Osteoblast (primary cell): ENCODE measurements at places on chromosomes 12 and 14. TPM values are rescaled to one million over a fixed set of nuclear protein-coding genes. Genes with fewer than 3 reads are reported as not detected.

DNA sequence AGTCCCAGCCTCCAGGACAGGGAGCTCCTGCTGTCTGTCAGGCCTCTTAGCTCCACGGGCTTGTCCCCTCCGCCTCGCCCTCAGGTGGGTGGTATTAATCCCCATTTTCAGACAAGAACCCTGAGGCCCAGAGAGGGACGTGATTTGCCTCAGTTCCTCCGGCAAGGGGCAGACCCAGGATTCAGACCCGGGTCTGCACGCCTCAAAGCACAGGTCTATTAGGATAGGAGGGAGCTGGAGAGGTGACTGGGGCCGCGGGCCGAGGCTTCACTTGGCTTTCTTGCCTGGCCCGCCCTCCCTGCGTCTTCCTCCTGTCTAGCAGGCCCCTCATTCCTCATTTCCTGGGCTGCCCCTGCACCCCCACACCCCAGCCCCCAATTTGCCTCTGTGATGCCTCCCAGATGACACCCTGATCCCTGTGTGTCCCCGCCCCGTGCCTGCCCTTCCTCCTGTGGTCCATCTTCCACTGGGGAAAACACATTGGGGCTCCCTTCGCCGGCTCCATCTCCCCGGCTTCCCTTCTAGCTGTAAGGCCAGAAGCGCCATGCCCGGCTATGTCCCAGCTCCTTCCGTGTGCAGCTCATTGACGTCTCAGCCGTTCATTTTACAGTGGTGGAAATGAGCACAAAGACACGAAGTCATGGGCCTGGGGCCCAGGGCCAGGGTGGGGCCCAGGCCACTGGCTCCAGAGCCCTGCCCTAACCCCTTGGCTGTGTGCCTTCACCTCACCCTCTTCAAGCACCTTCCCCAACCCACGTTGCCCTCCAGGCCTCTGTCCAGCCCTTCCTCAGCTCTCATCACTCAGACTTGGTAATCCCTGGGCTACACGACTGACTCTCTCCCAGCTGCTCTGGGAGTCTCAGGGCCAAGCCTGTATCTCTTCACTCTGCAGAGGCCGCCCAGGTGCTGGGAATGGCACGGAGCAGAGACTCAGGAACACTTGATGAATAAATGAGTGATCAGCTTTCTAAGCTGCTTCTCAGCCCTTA, 15.5 kb upstream of the CYP46A1 start:
- H3K27ac ChIP-seq, result no peak overlapping the region
- peak; percentile 80 for DNase-seq
- no peaks in the 10 kb centered on the region for H3K27me3 ChIP-seq
- H3K36me3 ChIP-seq, result peaks cover 10% of the 10 kb centered on the region

DNA sequence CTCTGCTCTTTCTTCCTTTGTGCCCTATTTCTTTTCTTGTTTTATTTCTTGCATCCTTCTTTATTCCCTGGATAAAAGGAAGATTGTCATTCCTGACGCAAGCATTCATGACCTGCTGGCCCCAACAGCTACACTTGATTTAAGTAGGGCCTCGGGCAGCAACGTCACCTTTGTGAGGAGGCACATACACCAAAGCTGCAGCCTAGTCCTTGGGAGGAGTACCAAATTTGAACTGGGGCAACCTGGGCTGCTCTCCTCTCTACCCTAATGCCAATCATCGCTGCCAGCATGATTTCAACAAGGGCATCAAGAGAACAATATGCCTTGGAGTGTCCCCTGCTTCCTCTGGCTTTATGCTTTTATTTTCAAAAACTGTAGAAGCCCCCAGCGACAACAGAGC, 76.4 kb downstream of the C12orf50 start:
- H3K27ac ChIP-seq, result no peak overlapping the region
- no peak overlapping the region for H3K4me3 ChIP-seq
- H3K27me3 ChIP-seq, result peaks cover 7% of the 10 kb centered on the region
- no peaks in the 10 kb centered on the region for H3K36me3 ChIP-seq
- no peaks in the 10 kb centered on the region for H3K4me1 ChIP-seq

- H3K36me3 ChIP-seq, result no peaks in the 10 kb centered on the region
- H3K27me3 ChIP-seq, result no peaks in the 10 kb centered on the region
- H3K27ac ChIP-seq, result no peak overlapping the region
- no peaks in the 10 kb centered on the region for H3K4me1 ChIP-seq
- no peak overlapping the region for H3K4me3 ChIP-seq
- no peak for DNase-seq
These were observed 1084.8 kb upstream of the ATXN7L3B start for GRCh38 chr12:73452672-73453469.

The ARMH4 gene
- 10.9 and 14.1 TPM in 2 replicates for total RNA-seq

The DEPDC4 gene
- 0.36 and 1.5 TPM in 2 replicates for total RNA-seq

The OASL gene
- 0.72 and 1.2 TPM in 2 replicates for total RNA-seq

- no peak for DNase-seq
- no peaks in the 10 kb centered on the region for H3K27me3 ChIP-seq
- H3K36me3 ChIP-seq, result no peaks in the 10 kb centered on the region
- H3K4me1 ChIP-seq, result peaks cover 15% of the 10 kb centered on the region
- H3K27ac ChIP-seq, result no peak overlapping the region
These were observed 10.6 kb upstream of the KITLG start for GRCh38 chr12:88590851-88591250.

- H3K36me3 ChIP-seq, result no peaks in the 10 kb centered on the region
- no peaks in the 10 kb centered on the region for H3K27me3 ChIP-seq
- H3K27ac ChIP-seq, result peak overlapping the region; percentile 90
- H3K4me3 ChIP-seq, result no peak overlapping the region
- H3K4me1 ChIP-seq, result peaks cover 42% of the 10 kb centered on the region
These were observed 6.9 kb downstream of the GPRC5A start for GRCh38 chr12:12898136-12898717.

The RASSF9 gene
- total RNA-seq, result 5.8 and 6.8 TPM in 2 replicates

The SLC6A12 gene
- total RNA-seq, result not detected in 2 replicates

The LBHD2 gene
- not detected in 2 replicates for total RNA-seq

DNA sequence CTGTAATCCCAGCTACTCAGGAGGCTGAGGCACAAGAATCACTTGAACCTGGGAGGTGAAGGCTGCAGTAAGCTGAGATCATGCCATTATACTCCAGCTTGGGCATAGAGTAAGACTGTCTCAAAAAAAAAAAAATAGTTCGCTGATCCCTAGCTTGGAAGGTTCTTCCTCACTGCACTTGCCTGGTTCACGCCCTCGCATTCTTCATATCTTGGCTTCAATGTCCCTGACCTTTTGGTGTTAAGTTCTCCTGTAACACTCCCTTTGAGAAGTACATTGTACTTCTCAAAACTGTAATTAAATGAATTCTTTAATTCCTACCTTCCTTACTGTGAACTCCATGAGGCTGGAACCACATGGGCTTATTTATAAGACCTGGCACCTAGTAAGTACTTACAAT, 16.5 kb upstream of the TPCN1 start:
- no peaks in the 10 kb centered on the region for H3K27me3 ChIP-seq
- no peaks in the 10 kb centered on the region for H3K4me1 ChIP-seq
- H3K4me3 ChIP-seq, result no peak overlapping the region
- no peak overlapping the region for H3K27ac ChIP-seq
- no peaks in the 10 kb centered on the region for H3K36me3 ChIP-seq

DNA sequence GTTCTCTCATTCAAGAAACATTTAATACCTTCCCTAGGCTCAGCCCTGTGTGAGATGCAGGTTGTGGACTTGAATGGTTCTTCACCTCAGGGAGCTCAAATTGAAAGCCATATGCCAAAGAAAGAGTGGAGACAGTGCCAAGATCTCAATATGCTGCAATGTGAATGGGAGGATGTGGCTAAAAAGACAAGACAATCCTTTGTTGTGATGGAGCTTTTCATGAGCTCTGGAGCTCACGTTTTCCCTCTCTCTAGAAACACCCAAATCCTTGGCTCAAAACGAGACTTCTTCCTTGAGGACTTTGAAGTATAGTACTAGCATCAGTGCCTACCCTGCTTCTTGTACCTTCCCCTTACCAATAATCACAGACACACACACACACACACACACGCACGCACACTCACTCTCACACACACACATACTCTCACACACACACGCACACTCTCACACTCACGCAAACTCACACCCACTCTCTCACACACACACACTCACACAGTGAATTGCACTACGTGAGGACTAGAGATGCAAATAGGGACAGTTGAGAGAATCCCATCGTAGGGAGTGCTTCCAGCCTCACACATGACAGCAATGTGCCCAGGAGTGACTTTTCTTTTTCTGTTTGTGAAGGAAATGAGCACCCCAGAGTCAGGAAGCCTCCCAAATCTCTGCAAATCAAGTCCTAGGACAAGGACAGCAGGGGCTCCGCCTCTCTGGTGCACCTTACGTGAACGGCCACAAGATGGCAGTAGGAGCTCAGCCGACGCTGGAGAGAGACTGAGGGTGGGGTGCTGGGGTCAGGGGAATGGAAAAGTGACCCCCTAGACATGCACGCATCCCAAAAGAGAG, 231.4 kb downstream of the PCNX1 start:
- H3K4me1 ChIP-seq, result peaks cover 41% of the 10 kb centered on the region
- no peaks in the 10 kb centered on the region for H3K36me3 ChIP-seq
- H3K4me3 ChIP-seq, result peak overlapping the region; percentile 39
- H3K27me3 ChIP-seq, result no peaks in the 10 kb centered on the region

The MIPOL1 gene
- total RNA-seq, result 9.0 and 9.7 TPM in 2 replicates

- H3K27me3 ChIP-seq, result no peaks in the 10 kb centered on the region
- no peak overlapping the region for H3K4me3 ChIP-seq
- peaks cover 13% of the 10 kb centered on the region for H3K4me1 ChIP-seq
- no peak for DNase-seq
- H3K36me3 ChIP-seq, result no peaks in the 10 kb centered on the region
- peak overlapping the region; percentile 52 for H3K27ac ChIP-seq
These were observed 17.7 kb downstream of the SLC4A8 start for GRCh38 chr12:51442324-51442723.

DNA sequence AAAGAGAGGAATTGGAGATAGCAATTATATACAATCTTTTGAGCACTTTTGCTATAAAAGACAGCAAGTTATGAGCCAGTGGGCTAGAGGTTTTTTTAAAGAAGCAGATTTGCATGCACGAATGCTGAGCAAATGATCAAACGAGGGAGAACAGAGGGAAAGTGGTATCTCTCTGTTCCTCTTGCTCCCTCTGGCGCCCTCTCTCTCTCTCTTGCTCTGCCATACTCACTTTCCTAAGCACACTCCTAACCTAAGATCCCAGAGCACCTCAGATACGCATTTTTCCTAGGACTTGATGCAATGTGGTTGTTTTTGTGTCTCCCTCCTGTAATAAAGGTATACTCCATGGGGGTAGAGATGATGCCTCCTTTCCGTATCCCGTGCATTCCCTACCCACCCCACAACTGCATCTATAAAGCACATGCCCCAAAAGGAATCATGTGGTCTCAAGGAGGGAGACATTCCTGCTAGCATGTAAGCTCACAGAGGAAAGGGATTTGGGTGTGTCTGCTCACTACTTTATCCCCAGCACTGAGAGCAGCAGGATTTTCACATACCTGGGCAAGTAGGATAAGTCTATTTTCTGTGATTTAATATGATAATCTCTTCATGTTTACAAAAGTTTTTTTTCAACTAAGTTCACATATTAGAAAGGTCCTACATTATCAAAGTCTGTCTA, 270.2 kb downstream of the SSPN start:
- DNase-seq, result no peak
- no peak overlapping the region for H3K4me3 ChIP-seq
- no peaks in the 10 kb centered on the region for H3K36me3 ChIP-seq
- no peaks in the 10 kb centered on the region for H3K4me1 ChIP-seq
- no peak overlapping the region for H3K27ac ChIP-seq
- H3K27me3 ChIP-seq, result no peaks in the 10 kb centered on the region

- no peak for DNase-seq
- H3K4me3 ChIP-seq, result no peak overlapping the region
- peaks cover 9% of the 10 kb centered on the region for H3K27me3 ChIP-seq
- H3K27ac ChIP-seq, result no peak overlapping the region
These were observed 105.1 kb downstream of the NDUFA12 start for GRCh38 chr12:94898388-94898787.

DNA sequence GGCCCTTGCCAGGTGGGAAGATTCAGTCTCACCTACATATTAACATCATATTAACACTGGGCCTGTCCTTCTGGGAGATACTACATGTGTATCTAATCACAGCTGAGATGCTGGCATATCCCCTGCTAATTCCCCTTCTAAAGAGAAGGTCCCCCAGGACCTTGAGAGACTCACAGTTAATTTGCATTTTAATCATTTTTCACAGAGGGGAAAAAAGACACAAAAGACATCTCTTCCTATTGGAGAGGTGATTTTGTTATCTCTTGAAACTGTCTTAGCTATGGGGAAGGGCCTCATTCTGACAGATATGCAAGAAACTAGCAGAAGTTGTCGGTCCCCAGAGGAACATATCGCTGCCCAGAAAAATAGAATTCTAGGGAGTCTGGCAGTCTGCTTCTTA, 7.5 kb downstream of the C14orf132 start:
- peaks cover 19% of the 10 kb centered on the region for H3K4me1 ChIP-seq
- no peak for DNase-seq
- H3K27ac ChIP-seq, result no peak overlapping the region
- H3K36me3 ChIP-seq, result peaks cover 9% of the 10 kb centered on the region

GRCh38 chr14:29821242-29821641, 106.4 kb downstream of the PRKD1 start:
- no peaks in the 10 kb centered on the region for H3K27me3 ChIP-seq
- no peaks in the 10 kb centered on the region for H3K36me3 ChIP-seq
- peaks cover 13% of the 10 kb centered on the region for H3K4me1 ChIP-seq
- no peak for DNase-seq
- no peak overlapping the region for H3K4me3 ChIP-seq
- H3K27ac ChIP-seq, result no peak overlapping the region

The SRRM4 gene
- not detected in 2 replicates for total RNA-seq

DNA sequence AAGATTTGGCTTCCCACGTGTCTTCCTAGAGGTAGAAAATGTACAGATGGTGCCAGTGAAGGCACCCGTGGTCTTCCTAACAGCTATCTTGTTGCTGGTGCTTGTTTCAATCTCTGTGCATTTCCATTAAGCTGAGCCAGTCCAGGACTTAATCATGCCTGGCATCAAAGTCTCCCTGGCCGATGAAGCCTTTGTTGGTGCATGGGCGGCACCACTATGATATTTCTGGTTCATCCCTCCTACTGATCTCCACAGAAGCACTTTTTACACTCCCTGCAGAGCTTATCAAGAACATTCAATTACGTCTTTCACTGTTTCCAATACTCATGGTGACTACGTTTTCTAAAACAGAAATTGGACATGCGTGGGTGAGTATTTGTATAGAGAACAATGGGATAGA, 128.4 kb downstream of the TTC8 start:
- H3K27ac ChIP-seq, result no peak overlapping the region
- H3K4me1 ChIP-seq, result no peaks in the 10 kb centered on the region
- no peak overlapping the region for H3K4me3 ChIP-seq
- no peaks in the 10 kb centered on the region for H3K36me3 ChIP-seq

DNA sequence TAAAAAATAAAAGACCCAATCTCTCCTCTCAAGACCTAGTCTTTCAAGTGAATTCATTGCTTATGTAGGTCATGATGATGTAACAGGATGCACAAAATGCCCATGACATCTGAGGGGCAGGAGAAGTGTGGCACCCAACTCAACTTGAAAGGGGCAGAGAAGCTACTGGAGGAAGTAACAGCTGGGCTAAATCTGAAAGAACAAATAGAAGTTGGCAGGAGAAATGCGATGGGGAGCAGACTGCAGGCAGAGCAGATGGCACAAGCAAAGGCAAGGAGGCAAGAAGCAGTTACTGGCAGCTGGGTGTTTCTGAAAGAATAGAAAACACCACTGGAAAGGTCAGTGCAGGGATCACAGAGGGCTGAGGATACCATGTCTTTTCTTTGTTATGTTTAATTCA, 14.6 kb downstream of the SLC38A4 start:
- no peaks in the 10 kb centered on the region for H3K36me3 ChIP-seq
- DNase-seq, result no peak
- no peaks in the 10 kb centered on the region for H3K27me3 ChIP-seq
